AG04449 (cell line): ENCODE measurements at places on chromosomes 7 and 10.

DNA sequence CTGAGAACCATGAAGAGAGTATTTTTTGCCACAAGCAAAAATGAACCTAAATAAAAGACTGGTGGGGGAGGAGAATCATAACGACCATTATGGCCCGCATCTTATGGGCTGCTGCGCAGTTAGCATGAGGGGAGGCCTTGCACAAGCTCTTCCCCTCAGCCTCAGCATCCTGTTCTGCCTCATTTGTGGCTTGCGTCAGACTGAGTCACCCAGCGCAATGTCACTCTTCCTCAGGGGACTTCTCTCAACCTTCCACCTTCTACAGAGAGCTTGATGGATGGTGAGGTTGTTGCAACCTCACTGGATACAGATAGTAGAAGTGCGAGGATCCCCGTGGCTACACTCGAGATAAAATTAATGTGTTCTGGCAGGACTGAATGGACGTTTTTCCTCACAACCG is 16.8 kb upstream of the GPR15LG start:
- DNase-seq = no peak

DNA sequence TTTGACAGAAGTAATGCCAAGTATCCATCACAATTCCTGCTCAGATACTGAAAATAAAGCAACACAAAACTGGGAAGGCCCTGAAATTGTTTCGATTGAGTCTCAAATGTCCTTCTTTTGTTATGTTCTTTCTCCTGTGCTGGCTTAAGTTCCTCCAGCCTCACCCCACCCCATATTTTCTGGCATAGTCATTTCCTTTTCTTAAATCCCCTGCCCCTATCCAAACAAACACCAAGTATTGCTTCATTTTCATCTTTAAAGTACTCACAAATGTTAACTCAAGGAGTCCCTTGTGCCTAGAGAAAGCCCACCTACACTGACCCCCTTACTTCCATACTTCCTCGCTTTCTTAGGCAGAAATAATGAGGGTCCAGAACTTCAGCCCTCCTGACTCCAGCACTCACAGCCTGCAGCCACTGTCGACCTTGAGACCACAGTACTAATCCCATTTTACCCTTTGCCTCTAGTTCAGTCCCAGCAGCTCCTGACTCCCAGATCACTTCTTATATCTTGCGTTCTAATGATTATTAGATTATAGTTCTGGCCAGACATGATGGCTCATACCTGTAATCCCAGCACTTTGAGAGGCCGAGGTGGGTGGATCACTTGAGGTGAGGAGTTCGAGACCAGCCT is 73.2 kb upstream of the ST8SIA6 start:
- no peak for DNase-seq

GRCh38 chr7:54915870-54916598 is 102.8 kb upstream of the EGFR start:
- no peak for DNase-seq

DNA sequence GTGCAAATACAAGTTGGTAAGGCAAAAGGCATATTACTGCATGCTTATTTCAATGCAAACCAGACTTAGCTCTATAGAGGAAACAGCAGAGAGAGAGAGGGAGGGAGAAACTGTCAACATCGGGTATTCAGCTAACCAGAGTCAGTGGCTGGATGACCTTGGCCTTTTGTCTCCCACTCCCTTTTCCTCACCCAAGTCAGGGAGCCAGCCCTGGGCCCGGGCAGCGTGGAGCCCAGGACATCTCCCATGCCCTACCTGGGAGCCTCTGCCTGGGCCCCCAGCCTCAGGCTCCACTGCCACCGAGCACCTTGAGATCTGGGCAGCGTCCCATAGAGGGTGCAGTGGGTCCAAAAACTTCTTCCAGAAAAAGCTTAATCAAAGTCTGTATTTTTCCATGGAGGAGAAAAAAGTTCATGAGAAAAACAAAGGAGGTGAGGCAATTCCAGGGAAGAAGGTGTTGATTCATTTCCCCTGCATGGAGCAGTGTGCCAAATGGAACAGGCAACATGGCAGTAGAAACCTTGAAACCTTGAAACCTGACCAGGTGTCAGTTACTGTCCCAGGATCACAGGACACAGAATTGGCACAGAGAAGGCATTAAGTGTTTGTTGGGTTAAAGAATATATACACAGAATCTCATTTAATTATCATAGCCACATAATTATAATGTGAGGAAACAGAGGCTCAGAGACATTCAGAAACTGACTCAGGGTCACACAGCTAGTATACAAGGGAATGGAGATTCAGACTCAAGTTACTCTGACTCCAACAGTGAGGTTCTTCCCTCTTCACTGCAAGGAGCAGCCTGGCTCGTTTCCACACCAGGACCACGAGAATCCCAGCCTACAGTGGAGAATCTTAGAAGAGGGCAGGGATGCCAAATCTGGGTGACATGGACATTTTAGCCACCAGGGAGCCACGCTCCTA is 5.8 kb upstream of the NCOA4 start:
- DNase-seq = no peak

- no peak for DNase-seq
These were observed 149.1 kb downstream of the UBE2H start for GRCh38 chr7:129803546-129804081.

DNA sequence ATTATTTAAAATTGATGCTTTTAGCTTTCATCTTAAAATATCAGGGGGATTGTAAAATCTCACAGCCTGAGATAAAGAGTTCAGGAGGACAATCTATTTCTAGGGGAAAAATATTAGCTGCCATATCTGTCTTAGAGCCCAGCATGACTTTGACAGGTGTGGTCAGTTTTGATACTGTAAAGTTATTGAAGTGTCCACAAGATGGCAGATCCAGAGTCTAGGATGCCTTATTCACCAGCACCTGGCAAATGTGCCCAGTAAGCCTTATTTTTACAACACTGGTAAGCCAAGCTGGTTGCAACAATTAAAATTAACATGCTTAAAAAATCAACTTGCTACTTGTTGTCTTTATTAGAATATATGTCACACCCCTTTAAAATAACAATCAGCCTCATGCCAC is 579.3 kb downstream of the SH2D4B start:
- DNase-seq = no peak

DNA sequence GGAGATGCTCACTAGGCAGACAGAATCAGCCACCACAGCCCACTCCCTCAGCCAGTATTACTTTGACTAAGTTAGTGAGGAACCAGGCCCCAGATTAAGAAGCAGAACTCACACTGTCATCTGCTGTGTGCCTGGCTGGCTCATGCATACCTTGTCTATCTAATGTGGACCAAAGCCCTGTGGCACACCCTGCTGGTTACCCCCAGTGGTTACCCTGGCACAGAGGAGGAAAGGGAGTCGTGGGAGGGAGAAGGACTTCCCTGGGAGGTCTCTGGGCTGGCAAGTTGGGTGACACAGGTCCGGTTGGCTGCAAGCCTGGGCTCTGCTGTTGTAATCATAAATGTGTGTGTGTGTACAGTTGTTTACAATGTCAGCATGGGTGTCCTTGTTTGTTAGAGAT is 7.5 kb upstream of the SH2D4B start:
- DNase-seq = no peak

DNA sequence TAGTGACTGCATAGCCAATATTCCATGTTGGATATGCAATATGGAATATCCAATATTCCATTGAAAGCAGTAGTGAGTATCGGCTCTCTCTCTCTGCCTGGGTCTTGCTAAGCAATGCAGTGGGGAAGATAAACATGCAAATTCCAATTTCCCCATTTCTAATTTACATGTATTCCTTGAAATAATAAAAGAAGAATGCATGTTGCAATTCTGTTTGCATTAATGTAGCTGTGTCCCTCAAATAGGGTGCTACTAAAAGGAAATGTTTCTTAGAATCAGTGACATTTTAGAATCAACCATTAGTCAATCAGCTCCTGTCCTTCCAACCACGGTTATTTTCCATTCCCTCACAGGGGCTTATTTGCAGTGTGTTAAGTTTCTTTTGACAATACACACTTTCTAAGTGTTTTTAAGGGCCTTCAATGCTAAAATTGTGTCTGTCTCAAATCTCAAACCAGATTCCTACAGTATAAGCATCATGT is 46.7 kb downstream of the AFAP1L2 start:
- no peak for DNase-seq
